ENCODE measurements at places on chromosomes 2 and 18. TPM values are rescaled to one million over a fixed set of nuclear protein-coding genes. Genes with fewer than 3 reads are reported as not detected.

CHRND gene
- not detected for total RNA-seq

ALPG gene
- total RNA-seq: not detected

DNA sequence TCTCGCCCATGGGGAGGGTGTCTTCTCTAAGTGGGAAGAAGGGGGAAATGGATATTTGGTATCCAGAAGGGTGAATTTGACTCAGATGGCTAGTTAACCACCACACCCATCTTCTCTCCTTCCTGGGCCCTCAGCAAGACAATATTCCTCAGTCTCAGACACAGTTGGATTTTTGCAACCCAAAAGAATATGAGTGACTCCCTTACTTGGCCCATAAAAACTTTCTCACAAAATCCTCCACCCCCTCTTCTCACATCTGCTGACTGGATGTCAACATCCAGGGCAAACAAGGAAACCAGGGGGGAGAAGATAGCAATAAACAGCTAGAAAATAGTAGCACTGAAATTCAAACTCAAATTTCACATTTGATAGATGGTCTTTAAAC, 35.3 kb upstream of the GCC2 start:
- DNase-seq: no peak

INO80D gene
- 11.3 TPM for total RNA-seq

- DNase-seq: peak; percentile 79
Observed at GRCh38 chr2:237665713-237666143, 38.3 kb downstream of the LRRFIP1 start.

DNA sequence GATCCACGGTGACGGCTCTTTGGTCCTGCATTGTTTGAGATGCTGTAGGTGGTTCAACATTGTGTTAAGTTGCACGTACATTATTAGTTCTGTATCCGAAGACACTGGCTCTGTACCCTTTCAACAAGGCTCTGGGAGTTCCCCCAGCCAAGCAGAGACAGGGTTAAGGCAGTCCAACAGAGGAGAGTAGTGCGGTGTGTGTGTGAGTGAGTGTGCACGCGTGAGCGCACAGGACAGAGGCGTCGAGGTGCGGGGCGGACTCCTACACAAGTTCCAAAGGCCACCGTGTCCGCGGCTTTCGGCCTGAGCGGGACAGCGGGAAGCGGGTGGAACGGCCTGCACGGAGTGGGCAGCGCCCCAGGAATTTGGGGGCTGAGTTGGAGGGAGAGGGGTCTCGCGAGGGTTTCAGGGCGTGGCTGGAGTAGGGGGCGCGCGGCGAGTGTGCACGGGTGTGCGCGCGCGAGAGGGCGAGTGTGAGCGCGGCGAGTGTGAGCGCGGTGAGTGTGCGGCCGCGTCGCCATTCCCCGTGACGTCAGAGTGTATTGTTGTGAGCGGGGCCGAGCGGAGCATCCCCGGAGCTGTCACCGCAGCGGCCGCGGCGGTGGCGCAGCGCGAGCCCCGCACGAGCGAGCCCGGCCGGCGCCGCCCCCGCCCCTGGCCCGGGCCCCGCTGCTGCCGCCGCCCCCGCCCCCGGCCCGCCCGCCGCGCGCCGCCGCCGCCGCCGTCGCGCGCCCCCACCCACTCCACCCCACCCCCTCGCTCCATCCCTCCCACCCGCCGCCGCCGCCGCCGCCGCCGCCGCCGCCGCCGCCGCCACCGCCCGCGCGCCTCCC, at the start of gene ASXL3:
TSS of gene ASXL3 (plus strand) at position 535 of the 833 bp plus-strand sequence. CDS start 413 bp downstream, outside the sequence.
- peak; percentile 80 for DNase-seq

GRCh38 chr2:64950226-64951160, 38.7 kb upstream of the SLC1A4 start:
- DNase-seq: no peak

UPP2 gene
- not detected for total RNA-seq

GRCh38 chr2:241620419-241620769, 16.6 kb downstream of the THAP4 start:
- DNase-seq: no peak

GRCh38 chr2:66582987-66583880, 148.3 kb downstream of the MEIS1 start:
- no peak for DNase-seq

- DNase-seq: peak; percentile 76
Observed at GRCh38 chr2:103959174-103960128, 894.5 kb upstream of the POU3F3 start.

GRCh38 chr2:45168711-45169338, 159.6 kb upstream of the SIX2 start:
- peak; percentile 71 for DNase-seq

SIX2 gene
- 0.12 TPM for total RNA-seq

IL18R1 gene
- total RNA-seq: 0.07 TPM

R3HDM1 gene
- 35.3 TPM for total RNA-seq

DNA sequence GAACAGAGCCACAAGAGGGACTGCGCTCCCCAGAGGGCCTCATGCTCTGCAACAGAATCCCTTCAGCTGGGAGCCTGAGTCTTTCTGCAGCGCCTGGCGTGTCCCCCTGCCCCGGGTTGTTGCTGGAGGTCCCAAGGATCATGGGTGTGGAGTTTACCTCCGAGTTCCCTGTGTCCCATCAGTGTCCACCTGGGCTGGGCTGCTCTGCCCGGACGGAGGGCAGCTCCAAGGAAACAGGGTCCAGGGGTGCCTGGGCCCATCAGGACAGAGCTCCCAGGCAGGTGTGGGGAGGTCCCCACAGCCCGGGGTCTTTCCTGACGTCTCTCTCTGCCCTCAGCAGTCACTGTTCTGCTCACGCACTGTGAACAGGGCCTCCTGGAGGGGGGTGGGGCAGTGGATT, 63.5 kb downstream of the EMILIN2 start:
- DNase-seq: no peak

DNA sequence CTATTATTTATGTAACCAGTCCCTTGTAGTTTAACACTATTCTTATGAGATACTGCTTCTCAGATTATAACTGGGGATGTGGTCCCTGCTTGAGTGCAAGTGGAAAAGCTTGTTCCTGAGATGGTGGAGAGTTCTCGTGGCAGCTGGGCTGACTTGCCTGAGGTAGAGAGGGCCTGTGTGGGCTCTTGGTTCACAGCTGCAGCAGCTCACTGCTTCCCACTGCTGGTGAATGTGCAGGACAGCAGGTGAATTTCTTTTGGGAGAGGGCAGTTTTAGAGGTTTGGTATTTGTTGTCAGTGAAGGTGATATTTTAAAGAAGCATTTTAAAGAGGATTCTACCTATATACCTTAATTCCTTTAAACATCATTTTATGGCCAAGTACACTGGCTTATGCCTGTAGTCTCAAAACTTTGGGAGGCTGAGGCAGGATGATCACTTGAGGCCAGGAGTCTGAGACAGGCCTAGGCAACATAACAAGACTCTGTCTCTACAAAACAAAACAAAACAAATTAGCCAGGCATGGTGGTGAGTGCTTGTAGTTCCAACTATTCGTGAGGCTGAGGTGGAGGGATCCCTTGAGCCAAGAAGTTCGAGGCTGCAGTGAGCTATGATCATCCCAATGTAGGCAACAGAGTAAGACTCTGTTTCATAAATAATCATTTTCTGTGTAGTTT, 94.8 kb downstream of the MTA3 start:
- peak; percentile 86 for DNase-seq

DNA sequence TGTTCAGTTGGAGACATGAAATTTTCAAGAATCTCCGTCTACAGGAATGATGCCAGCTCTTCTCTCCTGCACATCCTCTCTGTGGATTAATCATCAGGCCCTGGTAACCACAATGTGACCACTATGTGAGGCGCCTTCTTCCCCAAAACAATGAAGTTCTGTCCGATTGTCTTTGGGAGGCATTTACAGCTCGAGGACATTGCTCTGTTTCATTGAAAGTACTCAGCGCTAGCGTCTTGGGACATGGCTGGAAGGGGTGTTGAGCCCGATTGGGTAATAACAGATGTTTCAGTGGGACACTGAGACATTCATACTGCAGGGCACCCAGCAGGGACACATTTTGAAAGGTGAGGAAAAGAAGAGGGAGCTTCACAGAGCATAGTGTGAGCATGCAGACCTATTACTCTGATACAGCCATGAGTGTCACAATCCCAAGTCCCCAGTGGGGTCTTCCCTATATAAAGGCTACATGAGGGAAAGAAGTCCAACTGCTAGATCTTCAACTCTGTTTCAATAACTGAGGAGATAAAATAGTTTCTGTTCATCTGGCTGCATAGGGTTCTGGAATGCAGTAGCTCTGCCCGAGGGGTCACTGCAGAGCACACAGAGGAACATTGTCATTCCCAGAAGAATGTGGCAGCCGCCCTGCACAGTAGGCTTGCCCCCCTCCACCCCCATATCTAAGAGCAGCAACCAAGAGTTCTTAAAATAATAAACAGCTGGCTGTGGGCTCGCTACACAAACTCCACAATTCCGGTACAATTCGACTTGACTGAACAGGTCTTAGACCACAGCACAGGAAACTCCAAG, 237.3 kb downstream of the OSR1 start:
- DNase-seq: no peak

- no peak for DNase-seq
Observed at GRCh38 chr2:106963156-106963555, 77.2 kb upstream of the ST6GAL2 start.

AGXT gene
- total RNA-seq: not detected

KYNU gene
- total RNA-seq: 0.96 TPM

PLA2R1 gene
- total RNA-seq: 0.45 TPM

GRCh38 chr2:240433973-240434727, 1.3 kb upstream of the GPC1 start:
- no peak for DNase-seq

DNA sequence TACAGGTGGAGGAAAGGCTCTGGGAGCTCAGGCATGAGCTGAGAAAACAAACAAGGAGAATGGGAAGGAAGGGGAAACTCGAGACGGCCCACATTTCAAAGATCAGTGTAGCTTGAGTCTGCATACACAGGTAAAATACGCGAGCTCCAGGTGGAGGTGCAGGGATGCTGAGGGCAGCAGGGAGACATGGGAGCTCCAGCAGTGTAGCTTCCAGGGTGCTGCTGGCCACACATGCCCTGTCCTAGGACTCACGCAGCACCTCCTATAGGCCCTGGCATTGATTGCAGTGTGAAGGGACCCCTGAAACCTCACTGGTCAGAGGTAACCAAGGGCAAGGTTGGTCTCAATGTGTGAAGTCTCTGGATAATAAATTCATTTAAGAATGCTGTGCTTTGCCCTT, 362.8 kb upstream of the HS6ST1 start:
- no peak for DNase-seq

LOXHD1 gene
- not detected for total RNA-seq

DNA sequence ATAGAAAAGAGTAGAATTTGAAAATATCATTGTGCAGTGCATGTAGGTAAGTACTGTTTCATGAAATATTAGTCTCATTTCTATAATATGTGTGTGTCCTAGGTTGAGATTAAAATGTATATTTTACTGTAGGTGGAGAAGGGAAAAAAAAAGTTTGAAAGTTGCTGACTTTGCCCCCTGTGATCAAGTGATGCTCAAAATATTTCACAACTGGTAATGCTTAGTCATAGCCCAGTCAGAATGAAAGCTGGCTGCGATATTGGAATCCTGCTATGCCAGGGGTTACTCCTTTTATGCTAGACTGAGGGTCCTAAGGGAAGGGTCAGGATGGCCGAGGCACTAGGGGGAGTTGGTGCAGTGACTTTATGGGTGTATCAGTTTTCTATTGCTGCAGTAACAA, 19.5 kb upstream of the CFAP36 start:
- DNase-seq: no peak

ASB18 gene
- not detected for total RNA-seq

POTEJ gene
- total RNA-seq: 0.21 TPM

DNA sequence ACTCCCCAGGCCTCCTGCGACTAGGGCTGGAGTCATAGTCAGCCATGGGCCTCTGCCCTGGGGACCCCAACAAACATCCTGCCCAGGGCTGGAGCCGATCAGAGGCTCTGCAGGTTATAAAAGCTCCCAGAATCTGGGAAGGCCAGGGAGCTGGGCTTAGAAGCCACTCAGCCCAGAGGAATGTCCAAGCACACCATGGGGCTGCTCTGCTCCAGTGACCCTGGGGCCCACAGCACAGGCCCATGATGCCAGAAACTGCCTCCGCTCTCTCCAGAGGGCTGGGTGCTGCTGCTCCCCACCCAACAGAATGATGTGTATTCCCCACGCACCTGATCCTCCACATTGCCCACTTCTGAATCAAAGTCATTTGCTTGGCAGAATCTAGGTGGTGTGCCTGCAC, 88.5 kb downstream of the ARMC9 start:
- no peak for DNase-seq

DNA sequence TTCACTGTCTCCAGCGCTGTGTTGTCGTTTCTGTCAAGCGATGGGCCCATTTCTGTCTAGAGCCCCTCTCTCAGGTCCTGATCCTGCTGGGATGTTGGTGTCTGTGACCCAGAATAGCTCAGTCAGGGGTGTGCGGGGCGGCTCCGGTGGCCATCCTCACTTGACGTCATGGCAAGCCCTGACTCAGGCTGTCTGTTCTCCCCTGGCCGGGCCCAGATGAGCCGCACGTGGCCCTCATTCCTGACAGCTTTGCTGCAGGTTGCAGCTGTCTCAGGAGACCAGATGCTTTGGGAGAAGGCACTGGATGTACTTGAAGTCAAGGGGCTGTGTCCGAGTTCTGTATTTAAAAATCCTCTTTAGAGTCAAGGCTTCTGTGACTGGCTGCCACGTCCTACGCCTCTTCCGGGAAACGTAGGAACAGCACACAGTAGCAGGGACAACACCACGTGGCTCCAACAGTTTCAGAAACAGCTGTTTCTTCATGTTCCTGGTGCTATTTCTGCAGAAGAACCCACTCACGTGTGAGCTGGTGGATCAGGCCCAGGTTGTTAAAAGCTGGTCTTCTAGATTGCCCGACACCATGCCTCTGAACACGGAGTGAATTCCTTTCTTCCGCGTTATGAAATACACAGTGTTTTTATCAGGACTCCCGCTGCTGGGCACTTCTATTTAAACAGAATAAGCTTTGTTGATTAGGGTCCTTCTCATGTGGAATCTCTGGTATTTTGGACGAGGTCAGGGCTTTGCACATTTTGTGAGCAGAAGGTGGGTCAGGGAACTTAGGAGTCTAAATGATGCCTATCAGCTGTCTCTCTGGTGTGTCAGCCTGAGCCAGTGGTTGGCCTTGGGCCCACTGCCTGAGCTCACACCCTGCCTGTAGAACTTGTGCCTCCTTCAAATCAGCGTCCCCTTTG, 28.3 kb upstream of the NTSR2 start:
- DNase-seq: no peak

GRCh38 chr2:9178904-9179571, 27.6 kb upstream of the ASAP2 start:
- DNase-seq: no peak

DNA sequence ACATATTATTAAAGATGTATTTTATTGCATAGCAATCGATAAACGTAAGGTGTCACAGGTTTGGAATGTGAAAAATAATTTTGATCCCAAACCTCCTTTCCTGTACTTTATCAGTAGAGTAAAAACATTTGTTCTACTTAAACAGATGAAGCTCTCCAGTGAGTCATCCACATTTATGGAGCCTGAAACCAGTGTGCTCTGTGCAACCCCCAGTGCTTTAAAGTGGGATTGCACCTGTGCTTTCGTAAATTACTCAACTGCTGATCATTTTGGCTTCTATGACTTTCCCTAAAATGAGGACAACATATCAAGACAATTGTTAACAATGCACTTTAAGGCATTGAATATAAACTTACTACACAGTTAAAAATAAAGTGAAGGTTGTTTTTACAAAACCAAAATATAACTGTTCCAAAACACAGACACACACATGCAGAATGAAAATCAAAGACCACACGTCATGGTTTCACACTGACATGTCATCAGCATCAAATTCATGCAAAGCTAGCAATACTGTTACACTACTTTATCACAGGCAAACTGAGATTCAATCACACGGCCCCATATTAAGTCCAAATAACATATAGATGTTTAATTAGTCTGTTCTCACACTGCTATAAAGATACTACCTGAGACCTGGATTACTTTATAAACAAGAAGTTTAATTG, 9.7 kb downstream of the TMEM18 start:
- no peak for DNase-seq

POMC gene
- total RNA-seq: not detected

- DNase-seq: no peak
Observed at GRCh38 chr2:201930043-201930442, 103.6 kb upstream of the FZD7 start.
